ENCODE measurements at places on chromosomes 6 and 20.
A peak's percentile ranks its signal among the peaks of the same experiment; 100 is the strongest.

GRCh38 chr6:56245903-56246351 is 1.5 kb downstream of the COL21A1 start:
- no peak for DNase-seq

DNA sequence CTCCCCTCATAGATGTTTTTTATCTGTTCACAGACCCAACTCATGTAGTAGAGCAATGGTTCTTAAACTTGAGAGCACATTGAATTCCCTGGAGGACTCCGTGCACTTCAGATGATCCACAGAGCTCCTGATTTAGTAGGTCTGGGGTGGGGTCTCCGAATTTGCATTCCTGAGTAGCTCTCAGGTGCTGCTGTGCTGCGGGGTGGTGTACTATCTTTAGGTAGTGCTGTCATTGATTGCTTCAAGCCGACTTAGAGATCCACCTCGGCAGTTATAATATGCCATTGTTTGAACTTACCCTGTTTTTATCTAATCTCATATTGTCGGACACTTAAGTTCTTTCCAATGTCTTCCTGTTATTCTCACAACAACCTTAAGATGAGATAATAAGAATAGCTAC is 45.0 kb downstream of the BMP2 start:
- DNase-seq, result no peak

DNA sequence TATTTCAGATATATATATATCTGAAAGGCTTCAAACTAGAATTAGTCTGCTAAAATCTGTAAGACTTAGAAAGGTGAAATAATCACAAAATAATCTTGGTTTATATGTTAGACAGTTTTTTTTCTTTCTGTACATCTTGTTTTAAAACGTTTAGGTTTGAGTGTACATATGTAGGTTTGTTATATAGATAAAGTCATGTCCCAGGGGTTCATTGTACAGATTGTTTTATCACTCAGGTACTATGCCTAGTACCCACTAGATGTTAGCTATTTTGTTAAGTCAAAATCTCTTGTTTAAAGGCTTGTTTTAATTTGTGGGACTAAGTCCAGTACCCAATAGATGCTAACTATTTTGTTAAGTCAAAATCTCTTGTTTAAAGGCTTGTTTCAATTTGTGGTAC is 1339.0 kb upstream of the CITED2 start:
- no peak for DNase-seq

DNA sequence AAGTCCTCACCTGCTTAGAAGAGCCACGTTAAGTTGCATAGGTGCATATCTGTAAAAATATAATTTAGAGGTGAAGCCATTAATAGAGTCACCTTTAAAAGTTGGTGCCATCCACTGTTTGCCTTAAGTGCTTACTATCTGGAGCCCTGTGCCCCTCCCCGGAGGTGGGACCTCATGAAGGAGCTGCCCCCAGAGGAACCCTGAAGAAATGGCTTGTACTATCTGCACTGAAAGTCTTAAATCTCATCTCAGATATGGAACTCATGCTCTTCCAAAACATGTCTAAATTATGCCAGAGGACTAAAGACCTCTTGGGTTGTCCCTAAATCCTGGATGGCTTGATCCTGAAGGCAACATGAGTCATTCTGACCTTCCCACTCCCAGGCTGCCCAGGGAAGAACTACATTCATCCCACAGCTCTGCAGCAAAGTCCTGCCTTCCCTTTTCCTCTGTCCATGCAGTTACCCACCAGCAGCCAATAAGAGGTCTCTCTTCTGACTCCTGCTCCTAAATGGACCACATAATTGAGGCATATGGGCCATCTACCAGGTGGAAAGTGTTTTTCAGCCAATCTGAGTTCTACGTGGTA is 85.3 kb downstream of the ASXL1 start:
- DNase-seq, result no peak

DNA sequence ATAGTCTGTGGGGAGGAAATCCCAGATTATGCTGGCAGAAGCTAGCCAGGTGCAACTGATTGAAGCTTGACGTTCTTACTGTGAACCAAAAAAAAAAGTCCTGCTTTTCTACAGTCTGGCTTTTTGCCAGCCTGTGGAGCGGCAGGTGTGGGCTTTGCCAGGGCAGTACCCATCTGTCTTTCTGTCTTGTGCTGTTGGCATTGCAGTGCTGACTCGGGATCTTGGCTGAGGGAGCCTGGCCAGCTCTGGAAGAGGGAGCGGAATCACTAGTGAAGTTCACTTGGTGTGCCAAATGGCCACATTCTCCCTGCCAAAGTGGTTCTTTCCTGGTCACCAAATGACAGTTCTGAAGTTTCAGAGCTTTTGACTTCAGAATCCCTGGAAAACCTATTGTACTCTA is 5.0 kb downstream of the KIF3B start:
- DNase-seq, result no peak

- no peak for DNase-seq
These were observed 44.1 kb downstream of the STK4 start for GRCh38 chr20:45010399-45010828.

- no peak for DNase-seq
These were observed 212.8 kb upstream of the FUT9 start for GRCh38 chr6:95802978-95803377.

- DNase-seq, result no peak
These were observed 24.6 kb downstream of the MOCS1 start for GRCh38 chr6:39909701-39910100.

DNA sequence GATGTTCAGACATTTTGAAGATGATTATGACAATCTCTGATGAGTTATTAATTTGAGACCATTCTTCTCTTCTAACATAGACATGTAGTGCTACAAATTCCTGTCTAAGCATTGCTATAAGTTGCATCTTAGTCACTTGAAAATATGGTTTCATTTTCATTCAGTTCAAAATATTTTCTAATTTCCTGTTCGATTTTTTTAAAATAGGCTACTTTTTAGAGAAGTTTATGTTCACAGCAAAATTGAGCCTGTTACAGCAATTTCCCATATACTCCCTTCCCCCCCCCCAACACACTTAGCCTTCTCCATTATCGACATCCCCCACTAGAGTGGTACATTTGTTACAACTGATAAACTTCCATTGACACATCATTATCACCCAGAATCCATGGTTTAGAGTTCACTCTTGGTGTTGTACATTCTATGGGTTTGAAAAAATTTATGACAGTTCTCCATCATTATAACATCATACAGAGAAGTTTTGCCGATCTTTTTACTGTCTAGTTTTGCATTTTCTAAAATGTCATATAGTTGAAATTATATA is 31.2 kb downstream of the PLAGL1 start:
- DNase-seq, result no peak

DNA sequence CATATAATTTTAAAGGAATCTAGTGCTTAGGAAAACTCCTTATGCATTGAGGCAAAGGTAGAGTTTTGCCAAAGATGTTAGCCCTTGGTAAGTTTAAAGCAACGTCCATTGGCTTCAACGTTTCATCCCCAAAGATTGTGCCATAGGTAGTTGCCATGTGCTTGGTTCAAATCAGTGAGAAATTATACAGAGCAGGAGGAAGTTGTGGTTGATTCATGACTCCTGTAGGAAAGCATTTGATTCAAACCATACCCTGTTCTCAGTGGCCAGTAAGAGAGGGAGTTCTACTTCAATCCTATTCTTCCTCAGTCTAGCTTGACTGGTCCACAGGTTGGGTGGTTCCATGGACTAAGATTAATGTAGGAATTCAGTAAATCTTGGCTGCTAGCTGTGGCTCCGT is 535.6 kb downstream of the QKI start:
- no peak for DNase-seq

GRCh38 chr6:20892365-20892764 is 358.1 kb downstream of the CDKAL1 start:
- no peak for DNase-seq

GRCh38 chr20:10637563-10637962 is 36.2 kb downstream of the JAG1 start:
- DNase-seq, result no peak

- DNase-seq, result no peak
These were observed 6.3 kb upstream of the MROH8 start for GRCh38 chr20:37185686-37186085.

DNA sequence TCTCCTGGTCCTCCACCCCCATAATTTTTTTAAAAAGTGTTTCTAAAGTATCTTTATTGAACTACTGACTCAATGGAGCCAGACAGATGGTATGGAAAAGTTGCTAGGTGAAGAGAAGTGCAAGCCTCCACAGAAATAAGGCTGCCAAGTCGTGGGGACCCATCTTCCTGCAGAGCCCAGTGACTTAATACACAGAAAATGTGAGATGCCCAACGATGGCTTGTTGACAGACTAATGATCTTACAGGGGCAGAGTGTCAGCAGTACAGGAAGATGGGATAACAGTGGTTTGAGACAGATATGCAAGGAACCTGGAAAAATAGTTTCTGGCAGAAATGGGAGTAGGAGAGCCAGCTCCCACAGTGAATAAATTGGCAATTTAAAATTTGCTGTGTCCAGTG is 43.3 kb downstream of the FYN start:
- no peak for DNase-seq

DNA sequence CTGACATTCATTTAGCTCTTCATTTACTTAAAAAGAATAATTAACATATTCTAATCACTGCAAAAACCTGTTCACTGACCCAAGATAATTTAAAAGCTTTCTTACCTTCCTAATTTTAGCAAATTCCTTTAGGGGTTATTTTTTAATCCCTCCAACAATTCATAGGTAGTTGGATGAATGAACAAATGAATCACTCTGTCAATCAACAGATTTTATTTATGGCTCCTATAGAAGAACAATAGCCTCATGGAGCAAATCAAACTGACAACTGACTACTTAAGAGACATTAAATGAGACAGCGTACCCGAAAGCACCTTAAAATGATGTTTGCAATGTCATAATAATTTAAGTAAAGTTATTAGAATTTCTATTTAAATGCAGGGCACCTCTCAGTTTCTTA is 31.5 kb upstream of the GJA1 start:
- no peak for DNase-seq

GRCh38 chr6:169984181-169985120 is 233.0 kb downstream of the ERMARD start:
- no peak for DNase-seq

DNA sequence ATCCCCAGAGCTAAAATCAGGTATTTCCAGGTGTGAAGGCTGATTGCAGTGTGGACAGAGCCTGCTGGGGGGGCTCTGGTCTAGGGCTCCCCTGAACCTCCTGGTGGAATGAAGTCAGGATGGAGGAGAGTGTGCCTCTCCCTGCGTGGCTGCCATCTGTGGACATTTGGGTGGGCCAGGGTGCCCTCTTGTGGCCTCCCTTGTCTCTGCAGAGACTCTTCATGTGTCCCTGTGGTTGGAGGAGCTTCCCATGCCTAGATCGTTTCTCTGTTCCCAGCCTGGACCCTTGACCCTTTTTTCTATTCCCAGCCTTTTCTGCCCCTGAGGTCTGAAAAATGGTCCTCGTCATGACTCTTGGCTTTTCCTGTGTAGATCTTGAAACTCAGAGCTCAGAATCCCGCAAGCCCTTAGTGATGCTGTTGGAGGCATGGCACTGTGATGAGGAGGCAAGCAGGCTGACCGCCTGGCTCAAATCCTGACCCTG is 9.9 kb upstream of the PSMF1 start:
- DNase-seq, result peak; percentile 35

GRCh38 chr6:147268254-147268653 is 64.0 kb downstream of the STXBP5 start:
- no peak for DNase-seq

GRCh38 chr6:5718231-5718947 is 288.3 kb downstream of the NRN1 start:
- no peak for DNase-seq

DNA sequence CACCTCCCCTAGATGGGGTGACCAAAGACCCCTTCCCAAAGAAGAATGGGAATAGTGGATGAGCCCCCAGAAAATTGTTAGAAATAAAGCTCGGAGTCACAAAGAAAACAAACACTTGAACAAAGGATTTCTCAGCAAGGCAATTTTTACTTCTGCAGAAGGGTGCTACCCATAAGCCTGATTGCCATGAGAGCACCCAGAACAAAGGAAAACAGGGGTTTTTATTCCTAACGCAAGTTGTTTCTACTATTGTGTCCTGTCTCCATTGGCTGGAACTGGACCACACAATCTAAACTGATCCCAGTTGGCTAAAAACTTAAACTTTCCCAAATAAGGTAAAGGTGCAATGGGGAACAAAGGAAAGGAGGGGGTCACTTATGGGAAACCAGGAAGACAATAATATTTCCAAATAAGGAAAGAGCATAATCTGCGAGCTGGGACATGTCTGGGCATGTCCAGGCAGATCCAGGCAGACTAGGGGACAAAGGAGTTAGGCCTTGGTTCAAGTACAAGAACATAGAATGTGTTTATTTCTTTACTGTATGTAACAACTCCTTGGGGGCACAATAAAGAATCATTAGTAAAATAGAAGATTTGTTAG is 20.0 kb downstream of the HLA-B start:
- no peak for DNase-seq

- DNase-seq, result no peak
These were observed 1.2 kb downstream of the DDR1 start for GRCh38 chr6:30885481-30885998.

DNA sequence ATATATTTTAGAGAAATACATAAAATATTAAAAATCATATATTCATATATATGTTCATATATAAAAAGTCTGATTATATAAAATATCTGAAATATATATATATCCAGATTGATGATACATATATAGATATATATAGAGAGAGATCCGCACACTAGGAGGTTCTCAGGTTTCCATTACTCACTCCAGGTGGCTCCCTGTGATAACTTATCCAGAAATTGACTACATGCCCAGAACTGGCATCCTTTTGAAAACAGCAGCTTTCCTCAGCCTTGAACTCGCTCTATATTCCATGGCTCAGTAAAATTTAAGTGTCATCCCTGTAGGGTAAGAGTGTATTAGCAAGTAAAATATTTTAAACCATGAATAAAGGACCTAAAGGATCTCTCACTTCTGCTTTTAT is 206.8 kb downstream of the TINAG start:
- DNase-seq, result no peak

GRCh38 chr20:33373735-33374605 is 27.3 kb downstream of the CDK5RAP1 start:
- DNase-seq, result no peak

DNA sequence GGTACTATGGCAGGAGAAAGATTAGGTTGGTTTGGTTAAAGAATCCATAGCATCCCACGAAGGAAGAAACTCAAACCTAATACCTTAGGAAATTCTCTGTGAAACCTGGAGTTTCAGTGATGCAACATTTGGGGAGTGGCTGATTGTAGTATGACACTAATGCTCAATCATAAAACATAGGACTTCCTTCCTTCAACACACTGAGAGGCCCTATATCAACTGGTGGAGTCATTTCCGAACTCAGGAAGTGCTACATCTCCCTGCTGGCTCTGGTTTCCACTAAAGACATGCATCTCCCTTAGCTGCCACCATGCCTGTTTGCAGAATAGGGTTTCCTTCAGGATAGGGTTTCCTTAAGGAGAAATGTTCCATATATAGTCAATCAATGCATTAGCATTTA is 5.2 kb upstream of the MANEA start:
- no peak for DNase-seq

DNA sequence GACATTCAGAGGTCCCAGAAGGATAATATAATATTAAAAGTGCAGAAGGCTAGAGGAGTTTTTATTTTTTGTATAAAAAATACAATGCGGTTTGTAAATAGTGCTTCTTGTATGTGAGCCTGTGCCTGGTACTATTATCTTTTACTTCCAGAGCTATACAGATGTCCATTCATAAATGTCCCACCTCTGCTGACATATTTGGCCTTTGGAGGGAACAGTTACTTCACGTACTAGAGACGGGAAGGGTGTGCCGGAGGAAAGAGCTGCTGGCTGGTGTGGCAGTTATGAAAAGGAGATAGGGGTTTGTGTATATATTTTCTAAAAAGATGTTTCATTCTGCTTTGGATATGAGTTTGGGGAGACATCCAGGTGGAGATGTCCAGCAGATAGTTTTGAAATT is 8.8 kb downstream of the CD109 start:
- no peak for DNase-seq
